ENCODE measurements at places on chromosomes 2 and 18. TPM values are rescaled to one million over a fixed set of nuclear protein-coding genes. Genes with fewer than 3 reads are reported as not detected.

LYPD6B gene
- total RNA-seq: not detected

HAUS1 gene
- 102 TPM for total RNA-seq

SOS1 gene
- total RNA-seq: 24.9 TPM

AKAIN1 gene
- not detected for total RNA-seq

All from dermis blood vessel endothelial cell (primary cell).